ENCODE measurements at places on chromosomes 11 and 22. TPM values are rescaled to one million over a fixed set of nuclear protein-coding genes. Genes with fewer than 3 reads are reported as not detected.

KCTD14 gene
- polyA plus RNA-seq, result 1.3 TPM

CCDC15 gene
- 0.69 TPM for polyA plus RNA-seq

VSIG10L2 gene
- not detected for polyA plus RNA-seq

STIP1 gene
- 201 TPM for polyA plus RNA-seq

CCDC188 gene
- polyA plus RNA-seq, result 0.10 TPM

NAALADL1 gene
- polyA plus RNA-seq, result 6.3 TPM

SPECC1L gene
- 18.4 TPM for polyA plus RNA-seq

APOL4 gene
- not detected for polyA plus RNA-seq

FGF4 gene
- polyA plus RNA-seq, result not detected

TUT1 gene
- polyA plus RNA-seq, result 10.1 TPM

CEP126 gene
- polyA plus RNA-seq, result 0.83 TPM

MS4A1 gene
- not detected for polyA plus RNA-seq

ALDH3B2 gene
- polyA plus RNA-seq, result not detected

DEPDC7 gene
- polyA plus RNA-seq, result 7.4 TPM

MS4A14 gene
- not detected for polyA plus RNA-seq

MUC5B gene
- polyA plus RNA-seq, result not detected

UCP3 gene
- polyA plus RNA-seq, result 0.80 TPM

TMPRSS4 gene
- polyA plus RNA-seq, result not detected

ARFGAP2 gene
- 54.7 TPM for polyA plus RNA-seq

SLC7A4 gene
- polyA plus RNA-seq, result 0.03 TPM

TMEM191C gene
- polyA plus RNA-seq, result 0.75 TPM

ELMOD1 gene
- polyA plus RNA-seq, result 0.22 TPM

SMC1B gene
- not detected for polyA plus RNA-seq

CCDC87 gene
- 0.19 TPM for polyA plus RNA-seq

PLAAT2 gene
- not detected for polyA plus RNA-seq

TRAPPC4 gene
- 162 TPM for polyA plus RNA-seq

B4GALNT4 gene
- 45.4 TPM for polyA plus RNA-seq

COMMD9 gene
- polyA plus RNA-seq, result 58.3 TPM

SLC43A3 gene
- 22.0 TPM for polyA plus RNA-seq

MMP11 gene
- 6.0 TPM for polyA plus RNA-seq

PLAAT3 gene
- 4.5 TPM for polyA plus RNA-seq

SCGB2A2 gene
- not detected for polyA plus RNA-seq

HTR3B gene
- polyA plus RNA-seq, result not detected

TRIM34 gene
- 5.3 TPM for polyA plus RNA-seq

SLC35E4 gene
- 7.8 TPM for polyA plus RNA-seq

All from IMR-90 (cell line).